ENCODE measurements at places on chromosomes 3 and 15. TPM values are rescaled to one million over a fixed set of nuclear protein-coding genes. Genes with fewer than 3 reads are reported as not detected.
A peak's percentile ranks its signal among the peaks of the same experiment; 100 is the strongest.

DNA sequence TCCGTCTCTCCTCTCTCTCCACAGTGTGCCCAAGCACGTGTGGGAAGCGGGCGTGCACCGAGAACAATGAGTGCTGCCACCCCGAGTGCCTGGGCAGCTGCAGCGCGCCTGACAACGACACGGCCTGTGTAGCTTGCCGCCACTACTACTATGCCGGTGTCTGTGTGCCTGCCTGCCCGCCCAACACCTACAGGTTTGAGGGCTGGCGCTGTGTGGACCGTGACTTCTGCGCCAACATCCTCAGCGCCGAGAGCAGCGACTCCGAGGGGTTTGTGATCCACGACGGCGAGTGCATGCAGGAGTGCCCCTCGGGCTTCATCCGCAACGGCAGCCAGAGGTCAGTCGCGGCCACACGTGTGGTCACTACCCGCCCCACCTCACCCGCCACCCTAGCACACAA is 116.3 kb downstream of the PGPEP1L start:
- peaks cover 5% of the 10 kb centered on the region for H3K36me3 ChIP-seq
- peaks cover 10% of the 10 kb centered on the region for H3K4me1 ChIP-seq
- DNase-seq, result no peak
- no peak overlapping the region for H3K4me3 ChIP-seq
- no peaks in the 10 kb centered on the region for H3K27me3 ChIP-seq

MUSTN1 gene
- total RNA-seq, result 2.8 TPM

GRCh38 chr3:110783541-110783940 is 288.1 kb upstream of the NECTIN3 start:
- H3K27me3 ChIP-seq, result no peaks in the 10 kb centered on the region
- no peaks in the 10 kb centered on the region for H3K4me1 ChIP-seq
- no peak for DNase-seq
- H3K36me3 ChIP-seq, result no peaks in the 10 kb centered on the region

FMN1 gene
- 0.21 TPM for total RNA-seq

CCK gene
- total RNA-seq, result not detected

UROC1 gene
- total RNA-seq, result not detected

- peaks cover 10% of the 10 kb centered on the region for H3K27me3 ChIP-seq
- H3K27ac ChIP-seq, result no peak overlapping the region
- H3K4me1 ChIP-seq, result peaks cover 3% of the 10 kb centered on the region
- DNase-seq, result no peak
- H3K4me3 ChIP-seq, result no peak overlapping the region
Observed at GRCh38 chr3:14306142-14306541, 96.3 kb upstream of the SLC6A6 start.

ATP10A gene
- total RNA-seq, result 20.5 TPM

DNA sequence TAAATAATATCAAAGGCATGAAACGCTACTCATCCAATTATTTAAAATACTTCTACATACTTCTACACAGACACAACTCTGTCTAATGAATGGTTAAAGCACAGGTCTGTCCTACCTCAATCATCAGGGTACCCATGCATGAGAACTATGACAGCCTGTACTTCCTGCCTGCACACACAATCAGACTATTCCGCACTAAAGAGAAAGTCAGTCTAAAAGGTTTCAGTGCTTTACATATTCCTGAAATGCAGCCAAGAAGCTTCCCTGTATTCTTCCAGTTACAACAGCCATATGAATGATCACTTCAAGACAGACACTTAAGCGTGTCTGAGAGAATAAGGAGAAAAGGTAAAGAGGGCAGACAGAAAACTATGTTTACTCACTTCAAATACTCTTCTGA is 58.8 kb downstream of the TUBGCP4 start:
- no peak overlapping the region for H3K4me3 ChIP-seq
- H3K4me1 ChIP-seq, result no peaks in the 10 kb centered on the region
- no peaks in the 10 kb centered on the region for H3K27me3 ChIP-seq
- no peak overlapping the region for H3K27ac ChIP-seq
- DNase-seq, result no peak

DNA sequence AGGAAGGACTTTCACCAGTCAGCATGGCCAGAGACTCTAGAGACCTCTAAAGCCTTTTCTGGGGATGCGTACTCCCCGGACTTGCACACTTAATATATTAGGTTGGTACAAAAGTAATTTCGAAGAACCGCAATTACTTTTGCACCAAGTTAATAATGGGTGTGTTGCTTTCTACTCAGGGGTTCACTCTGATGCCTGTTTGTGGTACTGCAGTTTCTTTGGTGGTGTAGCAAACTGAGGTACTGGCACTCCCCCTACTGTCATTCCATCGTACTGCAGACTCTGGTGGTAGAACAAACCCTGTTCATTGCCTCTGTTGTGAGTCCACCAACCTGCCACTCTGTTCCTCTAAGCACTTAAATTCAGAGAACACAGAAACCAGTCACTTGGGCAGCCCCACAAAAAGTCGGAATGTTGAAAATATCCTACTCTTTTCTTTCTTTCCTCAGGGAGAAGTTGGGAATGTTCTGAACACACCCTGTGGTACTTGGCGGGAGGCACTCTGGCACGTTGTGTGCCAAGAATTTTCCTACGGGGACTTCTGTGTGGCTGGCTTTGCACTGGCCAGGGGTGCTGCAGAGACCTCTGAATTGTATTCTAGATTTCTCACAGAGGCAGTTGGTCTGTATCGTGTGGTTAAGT is 46.3 kb downstream of the GABRG3 start:
- H3K27me3 ChIP-seq, result no peaks in the 10 kb centered on the region
- no peaks in the 10 kb centered on the region for H3K36me3 ChIP-seq
- no peak overlapping the region for H3K27ac ChIP-seq
- no peaks in the 10 kb centered on the region for H3K4me1 ChIP-seq
- peak; percentile 53 for DNase-seq

TP63 gene
- total RNA-seq, result 0.46 TPM

GRCh38 chr15:41233367-41233771 is 2.3 kb downstream of the CHP1 start:
- DNase-seq, result peak; percentile 25
- no peak overlapping the region for H3K27ac ChIP-seq
- no peak overlapping the region for H3K4me3 ChIP-seq
- H3K27me3 ChIP-seq, result no peaks in the 10 kb centered on the region
- H3K36me3 ChIP-seq, result no peaks in the 10 kb centered on the region

ZNF774 gene
- total RNA-seq, result 1.5 TPM

- no peaks in the 10 kb centered on the region for H3K36me3 ChIP-seq
- no peak overlapping the region for H3K4me3 ChIP-seq
- DNase-seq, result peak; percentile 85
- H3K27me3 ChIP-seq, result no peaks in the 10 kb centered on the region
- H3K4me1 ChIP-seq, result peaks cover 4% of the 10 kb centered on the region
Observed at GRCh38 chr15:63945007-63945788, 101.1 kb downstream of the DAPK2 start.

RHO gene
- not detected for total RNA-seq

- H3K27me3 ChIP-seq, result peaks cover 25% of the 10 kb centered on the region
- peak overlapping the region; percentile 64 for H3K27ac ChIP-seq
- H3K4me3 ChIP-seq, result peak overlapping the region; percentile 69
- H3K4me1 ChIP-seq, result peaks cover 9% of the 10 kb centered on the region
Observed at GRCh38 chr15:83206526-83207008, 1.1 kb downstream of the HDGFL3 start.

SAMMSON gene
- total RNA-seq, result not detected

DNA sequence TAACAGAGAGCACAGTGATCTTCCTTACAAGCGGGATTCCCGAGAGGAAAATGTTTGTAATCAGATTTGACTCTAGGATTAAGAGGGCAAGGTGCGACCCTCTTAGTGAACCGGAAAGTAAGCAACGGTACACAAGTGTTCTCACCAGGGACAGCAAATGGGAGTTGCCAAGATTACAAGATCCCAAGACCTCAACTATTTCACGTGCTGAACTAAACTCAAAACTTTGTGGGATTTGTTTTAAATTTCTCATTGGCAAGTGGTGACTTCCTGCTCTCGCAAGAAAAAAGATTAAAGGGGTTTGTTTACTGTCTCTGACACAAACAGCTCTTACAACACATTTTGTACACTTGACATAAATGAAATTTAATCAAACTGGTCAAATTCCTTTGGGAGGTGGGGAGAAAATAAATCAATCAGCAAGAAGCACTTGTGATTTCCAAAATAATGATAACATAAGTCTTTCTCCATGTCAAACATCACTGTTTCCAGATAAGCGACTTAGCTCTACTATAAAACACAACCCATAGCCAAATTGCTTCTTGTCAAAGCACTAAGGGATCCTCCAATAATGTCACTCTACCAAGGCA is 2.2 kb upstream of the PGPEP1L start:
- no peak for DNase-seq
- no peak overlapping the region for H3K4me3 ChIP-seq
- H3K36me3 ChIP-seq, result no peaks in the 10 kb centered on the region
- no peaks in the 10 kb centered on the region for H3K27me3 ChIP-seq
- H3K4me1 ChIP-seq, result peaks cover 2% of the 10 kb centered on the region

DNA sequence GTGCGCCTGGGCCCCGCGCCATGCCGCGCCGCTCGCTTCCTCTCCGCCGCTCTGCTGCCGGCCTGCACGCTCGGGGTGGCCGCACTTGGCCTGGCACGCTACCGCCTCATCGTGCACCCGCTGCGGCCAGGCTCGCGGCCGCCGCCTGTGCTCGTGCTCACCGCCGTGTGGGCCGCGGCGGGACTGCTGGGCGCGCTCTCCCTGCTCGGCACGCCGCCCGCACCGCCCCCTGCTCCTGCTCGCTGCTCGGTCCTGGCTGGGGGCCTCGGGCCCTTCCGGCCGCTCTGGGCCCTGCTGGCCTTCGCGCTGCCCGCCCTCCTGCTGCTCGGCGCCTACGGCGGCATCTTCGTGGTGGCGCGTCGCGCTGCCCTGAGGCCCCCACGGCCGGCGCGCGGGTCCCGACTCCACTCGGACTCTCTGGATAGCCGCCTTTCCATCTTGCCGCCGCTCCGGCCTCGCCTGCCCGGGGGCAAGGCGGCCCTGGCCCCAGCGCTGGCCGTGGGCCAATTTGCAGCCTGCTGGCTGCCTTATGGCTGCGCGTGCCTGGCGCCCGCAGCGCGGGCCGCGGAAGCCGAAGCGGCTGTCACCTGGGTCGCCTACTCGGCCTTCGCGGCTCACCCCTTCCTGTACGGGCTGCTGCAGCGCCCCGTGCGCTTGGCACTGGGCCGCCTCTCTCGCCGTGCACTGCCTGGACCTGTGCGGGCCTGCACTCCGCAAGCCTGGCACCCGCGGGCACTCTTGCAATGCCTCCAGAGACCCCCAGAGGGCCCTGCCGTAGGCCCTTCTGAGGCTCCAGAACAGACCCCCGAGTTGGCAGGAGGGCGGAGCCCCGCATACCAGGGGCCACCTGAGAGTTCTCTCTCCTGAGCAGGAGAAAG is 951 bp downstream of the GPR62 start:
- peaks cover 4% of the 10 kb centered on the region for H3K4me1 ChIP-seq
- H3K27me3 ChIP-seq, result peaks cover 22% of the 10 kb centered on the region
- no peak overlapping the region for H3K27ac ChIP-seq
- peaks cover 1% of the 10 kb centered on the region for H3K36me3 ChIP-seq

- no peaks in the 10 kb centered on the region for H3K27me3 ChIP-seq
- peak; percentile 99 for DNase-seq
- H3K4me3 ChIP-seq, result peak overlapping the region; percentile 94
- H3K36me3 ChIP-seq, result no peaks in the 10 kb centered on the region
Observed at GRCh38 chr15:64893481-64894394, 18.0 kb upstream of the ANKDD1A start.

DNA sequence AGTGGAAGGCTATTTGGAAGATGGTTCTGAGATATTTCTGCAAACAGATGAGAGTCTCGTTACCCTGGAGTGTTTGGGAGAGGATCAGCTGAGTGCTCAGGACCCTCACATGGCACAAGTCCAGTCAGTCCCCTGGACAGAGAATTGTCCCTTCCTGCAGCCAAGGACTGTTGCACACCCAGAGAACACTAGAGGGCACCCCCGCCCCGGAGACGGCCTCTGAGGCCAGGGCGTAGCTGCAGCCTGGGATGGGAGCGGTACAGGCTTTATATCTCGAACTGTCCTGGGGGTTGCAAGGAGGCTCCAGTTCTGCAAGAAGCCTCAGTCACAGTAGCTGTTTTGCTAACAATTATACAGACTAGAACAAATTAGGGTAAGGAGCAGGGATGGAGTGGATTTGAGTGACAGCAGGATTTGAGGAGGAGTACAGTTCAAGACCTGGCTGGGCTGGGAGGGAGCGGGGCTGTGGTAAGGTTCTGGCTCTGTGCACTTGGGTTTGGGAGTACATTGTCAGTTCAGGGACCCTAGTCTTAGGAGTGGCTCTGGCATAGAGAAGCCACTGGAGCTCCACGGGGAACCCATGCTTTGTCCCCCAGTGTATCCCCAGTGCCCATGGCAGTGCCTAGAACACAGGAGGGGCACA is 67.6 kb upstream of the HACD2 start:
- no peaks in the 10 kb centered on the region for H3K4me1 ChIP-seq
- DNase-seq, result peak; percentile 69
- no peak overlapping the region for H3K27ac ChIP-seq
- no peaks in the 10 kb centered on the region for H3K36me3 ChIP-seq

DNA sequence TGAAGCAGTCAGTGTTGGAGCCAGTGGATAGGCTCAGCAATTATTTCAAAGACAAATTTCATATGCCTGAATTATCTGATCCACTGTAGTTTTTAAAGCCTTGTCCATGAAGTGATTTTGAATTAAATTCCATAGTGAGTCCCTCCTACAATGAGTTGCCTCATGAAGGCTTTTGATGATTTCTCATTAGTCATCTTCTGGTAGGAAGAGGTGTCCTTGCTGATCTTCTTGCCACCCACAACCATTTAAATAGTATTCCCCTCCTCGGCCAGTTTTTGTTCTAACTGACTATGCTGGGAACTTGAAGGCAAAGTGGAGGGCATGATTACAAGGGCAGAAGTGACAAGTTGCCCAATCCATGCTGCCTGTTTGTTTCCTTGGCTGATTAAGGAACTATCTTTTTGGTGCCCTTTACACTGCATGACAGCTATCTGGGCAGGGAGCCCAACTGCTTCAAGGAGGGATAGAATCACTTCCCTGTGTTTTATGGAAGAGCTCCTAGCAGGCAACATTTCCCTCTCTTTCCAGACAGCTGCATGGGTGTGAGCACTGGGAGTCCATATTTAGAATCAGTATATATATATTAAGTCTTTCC is 617.5 kb downstream of the ZPLD1 start:
- no peaks in the 10 kb centered on the region for H3K27me3 ChIP-seq
- no peak overlapping the region for H3K4me3 ChIP-seq
- DNase-seq, result no peak
- H3K27ac ChIP-seq, result no peak overlapping the region

DNA sequence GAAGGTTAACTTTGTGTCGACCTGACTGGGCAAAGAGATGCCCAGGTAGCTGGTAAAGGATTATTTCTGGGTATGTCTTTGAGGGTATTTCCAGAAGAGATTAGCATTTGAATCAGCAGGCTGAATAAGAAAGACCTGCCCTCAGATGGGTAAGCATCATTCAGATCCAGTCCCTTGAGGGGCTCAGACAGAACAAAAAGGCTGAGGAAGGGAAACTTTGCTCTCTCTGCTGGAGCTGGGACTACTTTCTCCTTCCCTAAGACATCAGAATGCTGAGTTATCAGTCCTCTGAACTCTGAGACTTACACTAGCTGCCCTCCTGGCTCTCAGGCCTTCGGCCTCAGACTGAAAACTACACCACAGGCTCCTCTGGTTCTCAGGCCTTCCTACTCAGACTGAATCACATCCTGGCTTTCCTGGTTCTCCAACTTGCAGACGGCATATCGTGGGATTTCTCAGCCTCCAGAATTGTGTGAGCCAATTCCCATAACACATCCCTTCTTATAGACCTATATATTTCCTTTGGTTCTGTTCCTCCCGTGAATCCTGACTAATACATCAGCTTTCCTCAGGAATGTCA is 982.9 kb downstream of the TUSC7 start:
- DNase-seq, result no peak
- H3K27ac ChIP-seq, result no peak overlapping the region
- no peaks in the 10 kb centered on the region for H3K4me1 ChIP-seq
- H3K36me3 ChIP-seq, result no peaks in the 10 kb centered on the region
- H3K4me3 ChIP-seq, result no peak overlapping the region
